ENCODE measurements at places on chromosomes 12 and 14.

- no peak for DNase-seq
Observed at GRCh38 chr12:125187148-125187745, 122.0 kb downstream of the AACS start.

GRCh38 chr12:26231921-26232320 lies 36.5 kb downstream of the SSPN start:
- no peak for DNase-seq

GRCh38 chr12:79378496-79378895 lies 312.3 kb downstream of the PAWR start:
- no peak for DNase-seq

DNA sequence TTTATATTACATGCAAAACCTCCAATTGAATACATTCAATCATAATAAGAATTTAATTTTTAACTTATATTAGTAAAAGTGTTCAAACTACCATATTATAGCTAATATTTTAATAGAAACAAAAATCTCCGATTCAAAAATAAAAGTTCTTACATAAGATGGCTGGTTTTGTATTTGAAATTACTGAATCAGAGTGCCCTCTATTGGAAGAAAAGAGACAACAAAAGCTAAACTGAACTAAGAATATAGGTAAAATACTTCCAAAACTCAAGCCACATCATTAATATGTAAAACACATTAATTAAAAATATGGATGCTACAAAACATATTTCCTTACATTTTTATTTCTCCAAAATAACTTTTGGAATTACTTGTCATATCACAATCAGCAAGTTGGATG lies 120.3 kb downstream of the GARIN6 start:
- DNase-seq, result no peak

DNA sequence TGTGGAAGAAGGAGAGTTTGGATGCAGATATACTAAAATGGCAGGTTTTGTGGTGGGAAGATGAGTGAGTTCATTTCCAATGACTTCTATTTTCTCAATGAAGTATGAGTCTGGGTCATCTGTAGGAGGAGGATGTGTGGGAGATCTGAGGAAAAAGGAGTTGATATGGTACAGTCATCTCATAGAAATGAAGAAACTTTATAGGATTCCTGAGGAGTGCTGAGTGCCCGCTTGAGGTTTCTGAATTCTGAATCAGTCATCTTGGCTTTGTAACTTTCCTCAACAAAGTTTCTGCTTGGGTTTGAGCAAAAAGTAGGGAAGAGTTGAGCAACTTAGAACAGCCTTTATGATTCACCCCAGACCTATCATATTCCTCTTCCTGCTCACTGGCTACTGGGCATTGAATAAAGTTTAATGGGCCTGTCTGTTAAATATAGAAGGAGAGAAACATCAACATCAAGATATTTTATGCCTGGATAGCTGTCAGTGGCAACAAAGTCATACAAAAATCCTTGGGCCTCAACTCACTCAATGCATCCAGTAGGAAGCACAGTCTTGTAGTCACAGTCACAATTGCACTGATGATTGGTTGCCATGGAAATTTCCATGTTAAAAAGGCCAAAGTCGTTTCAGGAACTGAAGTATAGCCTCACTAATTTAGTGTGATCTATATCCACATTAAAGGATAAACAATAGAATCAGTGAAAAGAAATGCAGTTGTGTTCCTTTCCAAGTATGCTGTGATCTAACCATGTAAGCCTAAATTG lies 284.7 kb downstream of the DUSP6 start:
- DNase-seq, result no peak

DNA sequence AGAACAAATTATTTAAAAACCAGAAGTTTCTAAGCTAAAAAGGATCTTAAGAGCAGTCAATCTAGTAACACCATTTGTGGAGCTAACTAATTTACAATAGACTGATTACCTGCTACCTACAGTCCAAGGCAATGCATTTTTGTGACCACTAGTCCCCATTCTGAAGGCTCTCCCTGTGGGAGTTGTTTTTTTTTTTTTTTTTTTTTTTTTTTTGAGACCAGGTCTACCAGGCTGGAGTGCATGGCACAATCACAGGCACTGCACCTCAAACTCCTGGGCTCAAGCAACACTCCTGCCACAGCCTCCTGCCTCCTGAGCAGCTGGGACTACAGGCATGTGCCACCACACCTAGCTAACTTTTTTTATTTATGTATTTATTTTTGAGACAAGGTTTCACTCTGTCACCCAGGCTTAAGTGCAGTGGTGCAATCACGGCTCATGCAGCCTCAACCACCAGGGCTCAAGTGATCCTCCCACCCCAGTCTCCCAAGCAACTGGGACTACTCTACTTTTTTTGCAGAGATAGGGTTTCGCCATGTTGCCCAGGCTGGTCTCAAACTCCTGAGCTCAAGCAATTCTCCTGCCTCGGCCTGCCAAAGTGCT lies 3.9 kb downstream of the GNPTAB start:
- no peak for DNase-seq

GRCh38 chr12:52086944-52087835 lies 7.7 kb downstream of the SMIM41 start:
- DNase-seq, result no peak

- DNase-seq, result peak; percentile 62
Observed at GRCh38 chr12:62783881-62784280, 151.1 kb downstream of the PPM1H start.

DNA sequence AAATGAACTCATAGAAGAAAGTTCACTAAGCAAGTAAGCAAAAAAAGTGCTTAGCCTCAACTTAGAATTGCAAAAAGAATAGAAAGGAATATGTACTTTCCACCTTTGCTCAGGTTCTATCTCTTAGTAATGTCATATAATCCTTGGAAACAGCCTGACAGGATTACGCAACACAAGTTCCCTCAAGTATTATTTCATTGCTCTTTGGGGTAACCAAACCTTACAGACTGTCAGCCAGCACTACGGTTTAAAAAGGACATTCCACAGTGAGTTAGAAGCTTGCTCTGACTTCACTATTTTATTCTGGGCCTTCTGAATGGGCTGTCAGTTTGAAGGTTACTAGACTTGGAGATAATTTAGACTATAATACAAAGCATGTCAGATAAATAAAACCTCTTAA lies 264.0 kb downstream of the ATXN7L3B start:
- no peak for DNase-seq

GRCh38 chr12:78959556-78959955 lies 95.0 kb downstream of the SYT1 start:
- DNase-seq, result no peak

DNA sequence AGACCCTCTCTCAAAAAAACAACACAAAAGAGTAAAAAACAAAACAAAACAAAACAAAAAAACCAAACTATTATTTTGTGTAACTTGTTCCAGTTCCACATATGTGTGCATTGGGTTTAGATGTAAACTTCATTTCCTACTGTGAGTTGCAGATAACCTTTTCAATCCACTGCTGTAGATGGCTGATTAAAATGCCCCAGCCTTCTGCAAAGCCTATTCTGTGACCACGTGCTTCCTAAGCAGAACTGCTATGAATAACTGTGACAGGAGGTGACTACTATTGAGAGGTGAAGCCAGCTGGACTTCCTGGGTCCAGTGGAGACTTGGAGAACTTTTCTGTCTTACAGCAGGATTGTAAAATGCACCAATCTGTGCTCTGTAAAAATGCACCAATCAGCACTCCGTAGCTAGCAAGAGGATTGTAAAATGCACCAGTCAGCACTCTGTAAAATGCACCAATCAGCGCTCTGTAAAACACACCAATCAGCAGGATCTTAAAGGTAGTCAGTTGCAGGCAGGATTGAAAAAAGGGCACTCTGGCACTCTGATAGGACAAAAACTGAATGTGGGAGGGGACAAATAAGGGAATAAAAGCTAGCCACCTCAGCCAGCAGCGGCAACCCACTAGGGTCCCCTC lies 10.3 kb upstream of the ELK3 start:
- no peak for DNase-seq

DNA sequence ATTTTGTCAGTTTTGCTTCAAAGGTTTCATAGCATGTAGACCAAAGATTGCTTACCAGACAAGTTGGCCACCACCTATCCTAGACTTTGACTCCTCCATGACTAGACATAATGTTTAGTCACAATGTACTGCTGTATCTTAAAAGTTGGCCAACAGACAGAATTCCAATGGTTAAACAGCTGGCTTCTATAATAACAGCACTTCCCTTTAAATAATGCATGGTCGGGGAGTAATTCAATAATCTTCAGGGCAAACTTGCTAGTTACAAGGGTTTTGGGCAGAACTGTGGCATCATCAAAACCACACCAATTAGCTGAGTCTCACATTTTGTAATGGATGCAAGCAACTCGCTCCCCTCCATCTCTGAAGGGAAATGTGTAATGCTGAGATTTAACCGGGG lies 56.9 kb downstream of the IGF1 start:
- DNase-seq, result no peak

GRCh38 chr12:65192963-65193516 lies 23.7 kb downstream of the LEMD3 start:
- no peak for DNase-seq

GRCh38 chr14:68939893-68940613 lies 39.0 kb downstream of the ACTN1 start:
- DNase-seq, result no peak

DNA sequence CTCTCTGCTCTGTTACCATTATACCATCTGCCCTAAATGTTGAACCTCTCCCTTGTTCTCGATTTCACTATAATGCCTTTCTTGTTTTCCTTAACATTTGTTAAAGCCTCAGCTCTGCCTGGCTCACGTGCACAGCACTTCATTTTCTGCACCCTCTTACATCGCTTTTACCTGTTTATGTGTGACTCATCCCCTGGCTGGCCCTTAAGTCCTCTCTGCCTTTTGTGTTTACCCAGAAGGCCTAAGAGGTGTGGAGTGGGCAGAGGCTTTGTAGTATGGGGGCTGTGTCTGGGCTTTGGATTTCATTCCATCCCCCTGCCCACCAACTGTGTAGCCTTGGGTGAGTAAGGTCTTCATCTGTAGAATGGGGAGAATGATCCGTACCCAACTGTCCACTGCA lies 36.5 kb downstream of the UBE3B start:
- no peak for DNase-seq

DNA sequence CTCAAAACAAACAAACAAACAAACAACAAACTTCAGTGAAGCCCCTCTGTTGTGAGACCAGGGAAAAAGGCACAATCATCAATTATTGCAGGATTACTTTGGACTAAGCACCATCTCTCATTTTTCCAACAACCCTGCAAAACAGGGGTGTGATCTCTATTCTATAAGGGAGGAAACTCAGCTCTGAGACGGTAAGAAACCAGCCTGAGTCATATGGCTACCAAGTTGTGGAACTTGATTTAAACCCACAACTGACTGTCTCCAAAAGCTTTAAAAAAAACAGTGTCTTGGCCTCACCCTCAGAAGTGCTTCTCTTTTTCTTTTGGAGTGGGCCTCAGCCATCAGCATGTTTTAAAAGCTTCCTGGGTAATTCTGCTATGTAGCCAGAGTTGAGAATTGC lies 49.8 kb downstream of the RIN3 start:
- DNase-seq, result no peak

- no peak for DNase-seq
Observed at GRCh38 chr12:20006871-20007730, 361.2 kb upstream of the PDE3A start.

GRCh38 chr12:118126119-118126757 lies 9.7 kb upstream of the PEBP1 start:
- peak; percentile 19 for DNase-seq

- no peak for DNase-seq
Observed at GRCh38 chr12:51883998-51884675, 3.8 kb upstream of the ANKRD33 start.

GRCh38 chr12:24500831-24501230 lies 448.1 kb downstream of the BCAT1 start:
- DNase-seq, result no peak

- no peak for DNase-seq
Observed at GRCh38 chr12:92261692-92262091, 116.0 kb upstream of the BTG1 start.

DNA sequence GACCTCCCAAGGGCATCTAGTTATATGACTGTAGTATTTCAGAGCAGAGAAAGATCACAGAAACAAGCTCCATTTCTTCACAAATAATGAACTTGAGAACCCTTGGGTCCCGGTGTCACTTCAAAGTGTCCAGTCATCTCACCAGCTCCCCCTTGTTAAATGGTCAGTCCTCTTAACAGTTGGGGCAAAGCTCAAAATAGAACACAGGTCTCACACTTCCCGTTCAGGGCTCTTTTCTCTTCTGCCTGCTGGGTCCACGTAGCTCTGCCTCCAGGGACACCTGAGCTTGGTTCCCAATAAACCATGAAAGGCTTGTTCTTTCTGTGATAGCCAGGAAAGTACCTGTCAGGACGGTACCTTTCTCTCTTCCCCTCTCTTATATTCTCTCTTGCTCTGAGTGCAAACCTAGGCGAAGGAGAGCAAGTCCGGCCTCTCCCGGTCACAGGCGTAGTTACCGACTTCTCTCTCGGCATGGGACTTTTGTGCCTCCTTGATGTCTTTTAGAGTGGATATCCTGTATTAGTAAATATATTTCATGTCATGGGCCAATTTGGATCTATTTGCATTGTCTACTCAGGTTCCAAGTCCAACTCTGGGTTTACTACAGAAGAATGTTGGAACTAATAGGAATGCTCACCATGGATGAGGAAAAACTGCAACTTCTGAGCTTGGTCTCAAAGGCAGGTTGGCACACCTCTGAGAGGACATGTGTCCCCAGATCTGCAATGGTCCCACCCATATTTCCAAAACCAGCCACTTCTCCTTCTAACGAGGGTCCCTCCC lies 118.8 kb upstream of the PARP11 start:
- no peak for DNase-seq

DNA sequence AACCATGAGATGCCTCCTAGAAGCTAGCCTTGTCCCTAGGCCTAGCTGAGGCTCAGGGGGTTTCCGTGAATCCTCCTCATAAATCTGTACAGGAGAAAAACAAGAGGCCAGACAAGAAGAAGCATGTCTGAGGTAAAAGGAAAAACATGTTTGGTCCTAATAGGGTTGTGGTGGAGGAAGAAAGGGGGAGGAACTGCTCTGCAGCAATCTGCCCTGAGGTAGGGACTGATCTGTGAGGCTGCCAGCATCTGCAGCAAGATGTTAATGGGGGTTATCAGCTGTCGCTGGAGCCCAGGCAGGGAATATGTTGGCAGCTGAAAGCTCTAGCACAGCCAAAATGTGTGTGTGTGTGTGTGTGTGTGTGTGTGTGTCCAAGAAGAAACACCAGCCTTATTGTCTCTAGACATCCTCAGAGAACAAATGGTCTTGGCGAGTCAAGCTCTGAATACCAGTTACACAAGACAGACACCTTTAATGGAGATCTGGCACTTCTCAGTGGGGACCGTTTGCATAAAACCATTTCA lies 218.5 kb downstream of the NUAK1 start:
- DNase-seq, result no peak

GRCh38 chr14:88983755-88984154 lies 159.3 kb downstream of the TTC8 start:
- peak; percentile 21 for DNase-seq

DNA sequence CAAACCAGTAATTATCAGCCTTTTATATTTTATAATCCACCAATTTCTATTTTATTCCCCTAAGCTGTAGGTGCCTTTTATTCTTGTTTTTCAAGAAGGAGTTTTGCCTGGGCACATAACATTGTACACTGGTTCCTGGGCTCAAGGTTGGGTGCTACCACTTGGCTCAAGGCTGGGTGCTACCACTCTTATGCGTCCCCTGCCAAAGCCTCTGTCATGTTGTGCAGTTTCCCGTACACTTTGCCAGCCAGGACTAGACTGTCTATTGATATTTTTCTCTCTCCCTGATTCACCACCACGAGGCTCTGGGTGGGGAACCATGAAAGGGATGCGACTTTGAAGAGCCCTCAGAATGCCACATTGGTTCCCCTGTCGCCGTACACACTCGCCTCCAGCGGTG lies 52.5 kb upstream of the VASH1 start:
- no peak for DNase-seq
